Tongue (tissue), 3 donors: ENCODE measurements at places on chromosomes 2 and 18. TPM values are rescaled to one million over a fixed set of nuclear protein-coding genes. Genes with fewer than 3 reads are reported as not detected.

GRCh38 chr2:197297266-197297665 lies 13.3 kb downstream of the ANKRD44 start:
- no peak for DNase-seq

GRCh38 chr2:19785447-19785846 lies 116.3 kb downstream of the TTC32 start:
- DNase-seq: no peak

GRCh38 chr18:8469544-8470130 lies 139.6 kb upstream of the RAB12 start:
- DNase-seq: peak; percentile 93

DNA sequence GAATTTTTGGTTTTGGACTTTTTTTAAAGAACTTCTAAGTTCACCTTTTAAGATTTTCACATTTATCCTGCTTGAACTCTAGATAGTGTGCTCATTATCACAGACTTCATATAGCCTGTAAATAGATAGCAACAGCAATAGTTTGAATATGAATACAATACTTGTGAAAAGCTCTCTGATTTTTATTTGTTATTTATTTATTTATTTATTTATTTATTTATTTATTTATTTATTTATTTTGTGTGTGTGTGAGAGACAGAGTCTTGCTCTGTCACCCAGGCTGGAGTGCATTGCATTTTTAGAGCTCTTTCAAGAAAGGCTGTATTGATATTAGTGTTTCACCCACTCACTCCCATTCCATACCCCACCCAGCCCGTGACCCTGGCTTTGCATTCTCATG lies 153.6 kb downstream of the CNTNAP5 start:
- no peak for DNase-seq

GRCh38 chr2:239438995-239439753 lies 38.4 kb upstream of the HDAC4 start:
- DNase-seq: peak; percentile 37

- DNase-seq: peak; percentile 82
Measured at GRCh38 chr2:186848873-186849578, at the start of gene ZSWIM2. Gene ZSWIM2 (minus strand): TSS chr2:186849170. CDS start chr2:186849130, 40 bp downstream.

DNA sequence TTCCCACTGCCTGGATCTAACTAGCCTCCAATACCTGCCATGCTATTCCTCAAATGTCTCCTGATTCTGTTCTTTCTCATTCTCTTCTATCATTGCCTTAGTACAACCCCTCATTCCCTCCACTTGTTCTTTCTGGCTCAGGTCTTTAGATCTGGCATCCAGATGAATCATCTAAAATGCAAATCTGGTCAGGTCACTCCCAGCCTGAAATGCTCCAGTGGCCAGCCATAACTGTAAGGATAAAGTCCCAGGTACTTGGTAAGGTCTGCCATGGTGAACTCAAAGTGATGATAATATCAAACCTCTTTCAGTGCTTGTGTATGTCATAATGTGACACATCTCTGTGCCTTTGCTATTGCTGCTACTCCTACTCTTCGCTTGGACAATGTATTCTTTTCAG lies 2.9 kb upstream of the SNRNP27 start:
- DNase-seq: no peak

DLGAP1 gene
- total RNA-seq: 4.4 TPM

ASAP2 gene
- total RNA-seq: 29.5 TPM

PAIP2B gene
- 16.2 TPM for total RNA-seq

C2orf15 gene
- total RNA-seq: 0.92 TPM

ZSWIM2 gene
- not detected for total RNA-seq

FAHD2A gene
- 20.8 TPM for total RNA-seq

TBR1 gene
- total RNA-seq: not detected
